ENCODE measurements at places on chromosomes 13 and 19.

- DNase-seq: no peak
Observed at GRCh38 chr19:1085676-1086442, 9.3 kb downstream of the POLR2E start.

- DNase-seq: no peak
Observed at GRCh38 chr13:114303700-114304327, 10.5 kb upstream of the CHAMP1 start.

DNA sequence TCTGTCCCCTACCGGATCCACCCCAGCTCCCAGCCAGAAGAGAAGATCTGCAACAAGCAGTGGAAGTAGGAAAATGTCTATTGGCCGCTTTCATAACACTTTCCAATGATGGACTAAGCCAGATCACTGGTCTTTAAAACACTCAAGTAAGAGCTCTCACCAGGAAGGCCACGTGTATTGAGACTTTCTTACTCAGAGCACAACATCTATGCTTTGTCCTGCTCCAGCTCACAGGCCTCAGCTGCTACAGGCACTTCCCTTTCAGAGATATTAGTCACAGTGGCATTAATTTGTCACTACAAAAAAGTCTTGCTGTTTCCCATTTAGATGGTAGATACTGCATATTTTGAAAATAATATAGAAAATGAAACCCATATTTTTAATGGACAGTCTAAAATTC lies 164.2 kb downstream of the ABCC4 start:
- DNase-seq: no peak

DNA sequence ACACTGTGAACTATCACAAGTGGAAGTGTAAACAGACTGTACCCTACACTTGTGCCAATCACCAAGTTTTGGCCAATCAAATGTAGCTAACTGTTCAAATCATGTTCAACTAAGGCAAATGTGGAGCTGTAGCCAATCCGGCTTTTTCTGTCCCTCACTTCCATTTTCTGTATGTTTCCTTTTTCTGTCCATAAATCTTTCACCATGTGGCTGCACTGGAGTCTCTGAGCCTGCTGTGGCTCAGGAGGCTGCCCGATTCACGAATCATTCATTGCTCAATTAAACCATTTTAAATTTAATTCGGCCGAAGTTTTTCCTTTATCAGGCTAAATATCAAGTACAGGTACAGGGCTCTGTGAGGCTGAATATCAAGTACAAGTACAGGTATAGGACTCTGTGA lies 216.5 kb downstream of the RFC3 start:
- DNase-seq: no peak

DNA sequence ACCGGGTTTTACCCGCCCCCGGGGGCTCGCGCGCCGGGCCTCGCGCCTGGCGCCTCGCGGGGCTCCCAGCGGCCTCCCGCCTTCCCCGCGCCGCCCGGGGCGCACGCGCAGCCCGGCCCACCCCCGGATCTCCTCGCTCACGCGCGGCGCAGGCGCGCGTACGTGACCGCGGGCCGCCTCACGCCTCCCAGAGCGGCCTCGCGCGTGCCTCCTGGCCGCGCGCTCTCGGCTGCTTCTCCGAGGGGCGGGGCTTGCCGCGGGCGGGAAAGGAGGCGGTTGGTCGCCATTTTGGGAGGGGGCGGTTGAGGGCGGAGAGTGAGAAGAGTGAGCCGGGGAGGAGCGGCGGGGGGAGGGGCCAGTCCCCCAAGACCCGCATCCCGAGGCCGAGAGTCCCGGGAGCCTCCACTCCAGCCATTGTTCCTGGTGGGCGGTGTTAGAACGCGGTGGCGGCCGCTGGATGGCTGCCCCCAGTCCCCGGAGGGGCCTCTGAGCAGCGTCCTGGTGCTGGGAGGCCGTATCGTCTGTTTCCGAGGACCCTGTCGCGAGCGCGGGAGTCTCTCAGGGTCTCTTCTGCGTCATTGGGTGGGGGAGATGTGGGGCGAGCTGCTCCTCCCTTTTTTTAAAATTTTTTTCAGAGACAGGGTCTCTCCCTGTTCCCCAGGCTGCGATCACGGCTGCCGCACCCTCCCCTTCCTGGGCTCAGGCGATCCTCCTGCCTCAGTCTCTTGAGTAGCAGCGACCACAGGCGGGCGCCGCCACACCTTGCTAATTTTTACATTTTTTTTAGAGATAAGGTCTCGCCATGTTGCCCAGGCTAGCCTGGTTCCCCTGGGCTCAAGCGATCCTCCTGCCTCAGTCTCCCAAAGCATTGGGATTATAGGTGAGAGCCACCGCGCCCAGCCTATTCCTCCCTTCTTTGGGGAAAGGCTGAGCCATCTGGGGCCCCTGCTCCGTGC lies at the start of gene ZNF541:
ZNF541 (minus strand) TSS at position 78 of the 956 bp plus-strand sequence. CDS start 17,292 bp downstream, outside the sequence.
- DNase-seq: no peak

DNA sequence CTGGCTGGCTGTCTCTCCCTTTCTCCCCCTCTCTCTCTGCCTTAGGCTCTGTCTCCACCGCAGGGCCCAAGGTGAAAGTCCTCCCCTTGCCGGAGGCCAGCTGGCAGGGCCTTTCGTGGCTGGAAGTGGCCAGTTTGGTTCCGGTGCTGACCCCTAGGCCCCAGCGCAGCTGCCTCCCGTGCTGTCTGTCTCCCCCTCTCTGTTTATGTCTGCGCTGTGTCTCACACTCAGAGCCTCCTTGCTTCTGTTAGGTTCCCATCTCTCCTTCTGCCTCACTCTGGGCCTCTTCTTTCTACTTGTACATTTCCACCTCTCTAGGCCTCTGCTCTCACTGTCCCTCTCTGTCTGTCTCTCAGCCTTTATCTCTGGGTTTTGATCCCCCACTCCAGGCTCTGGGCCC lies 13.1 kb downstream of the CCDC97 start:
- no peak for DNase-seq

- no peak for DNase-seq
Observed at GRCh38 chr13:21758441-21758840, 87.6 kb downstream of the FGF9 start.

DNA sequence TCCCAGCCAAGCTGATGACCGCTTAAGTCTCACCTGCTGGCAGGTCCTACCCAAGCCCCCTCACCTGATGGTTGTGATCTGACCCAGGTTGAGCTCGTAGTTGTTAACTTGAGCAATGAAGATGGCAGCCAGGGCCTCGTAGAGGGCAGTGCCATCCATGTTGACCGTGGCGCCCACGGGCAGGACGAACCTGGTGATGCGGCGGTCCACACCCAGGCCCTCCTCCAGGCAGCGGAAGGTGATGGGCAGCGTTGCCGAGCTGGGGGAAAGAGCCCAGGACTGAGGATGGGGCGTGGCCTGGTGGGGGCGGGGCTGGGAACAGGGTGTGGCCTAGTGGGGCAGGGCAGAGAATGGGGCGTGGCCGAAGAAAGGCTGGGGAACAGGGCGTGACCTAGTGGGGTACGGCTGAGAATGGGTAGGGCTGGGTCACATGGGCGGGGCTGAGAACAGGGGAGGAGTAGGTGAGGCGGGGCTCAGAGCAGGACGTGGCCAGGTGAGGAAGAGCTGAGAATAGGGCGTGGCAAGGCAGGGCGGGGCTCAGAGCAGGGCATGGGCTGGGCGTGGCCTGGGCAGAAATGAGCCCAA lies 12.9 kb downstream of the OR7C2 start:
- no peak for DNase-seq

DNA sequence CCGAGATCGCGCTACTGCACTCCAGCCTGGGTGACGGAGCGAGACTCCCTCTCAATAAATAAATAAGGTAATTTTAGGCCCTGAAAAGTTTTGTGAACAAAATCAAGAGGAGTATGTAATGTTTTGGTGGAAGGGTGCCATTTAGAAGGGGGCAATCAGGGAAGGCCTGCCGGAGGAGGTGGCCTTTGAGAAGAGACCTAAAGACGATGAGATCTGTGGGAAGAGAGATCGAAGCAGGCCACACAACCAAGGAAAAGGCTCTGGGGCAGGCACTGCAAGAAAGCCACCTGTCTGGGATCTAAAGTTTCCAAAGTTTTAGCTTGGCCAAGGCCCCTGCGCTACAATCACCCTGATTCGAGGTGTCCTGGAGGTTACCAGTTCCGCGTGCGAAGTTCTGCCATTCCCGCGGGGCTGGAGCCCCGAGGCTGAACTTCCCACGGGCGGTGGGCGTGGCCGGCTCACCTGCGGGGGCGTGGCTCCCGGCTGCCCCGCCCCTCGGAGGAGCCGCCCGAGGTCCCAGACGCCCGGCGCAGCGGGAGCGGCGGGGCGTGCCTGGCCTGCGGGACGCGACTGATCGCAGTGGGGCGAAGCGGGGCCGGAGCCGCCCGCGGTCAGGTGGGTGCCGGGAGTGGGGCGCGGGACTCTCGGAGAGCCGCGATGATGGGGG lies at the start of gene KLC3:
KLC3 (plus strand) TSS at position 519 of the 667 bp plus-strand sequence. CDS start 4,792 bp downstream, outside the sequence.
- peak; percentile 50 for DNase-seq

DNA sequence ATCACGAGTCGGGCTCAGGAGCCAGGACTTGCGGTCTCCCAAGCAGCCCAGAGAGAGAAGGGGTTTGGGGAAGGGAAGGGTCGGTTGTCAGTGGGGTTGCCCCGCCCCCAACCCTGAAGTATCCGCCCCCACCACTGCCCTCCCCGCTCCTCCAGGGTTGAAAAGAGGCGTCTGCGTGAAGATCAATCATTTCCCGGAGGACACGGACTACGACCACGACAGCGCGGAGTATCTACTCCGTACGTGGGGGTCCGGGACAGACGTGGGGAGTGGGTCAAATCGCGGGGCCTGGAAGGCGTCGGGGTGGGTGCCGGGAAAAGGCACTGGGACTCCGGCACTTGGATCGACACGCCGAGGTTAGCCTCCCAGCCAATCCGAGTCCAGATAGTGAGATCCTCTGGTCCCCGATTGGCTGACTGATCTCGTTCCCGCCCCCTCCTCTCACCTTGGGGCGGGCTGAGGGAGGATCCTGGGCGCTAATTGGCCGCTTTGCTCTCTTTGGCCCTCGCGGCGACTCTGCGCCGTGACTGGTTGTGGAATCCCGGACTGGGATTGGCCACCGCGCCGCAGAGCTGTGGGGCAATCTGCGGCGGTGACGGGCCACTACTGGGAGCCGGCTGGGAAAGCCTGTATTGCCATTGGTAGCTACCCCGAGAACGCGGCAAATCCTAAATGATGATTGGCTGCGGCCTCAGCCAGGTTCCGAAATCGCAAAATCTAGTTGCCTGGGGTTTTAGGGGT lies 13.3 kb upstream of the CACNG6 start:
- no peak for DNase-seq

DNA sequence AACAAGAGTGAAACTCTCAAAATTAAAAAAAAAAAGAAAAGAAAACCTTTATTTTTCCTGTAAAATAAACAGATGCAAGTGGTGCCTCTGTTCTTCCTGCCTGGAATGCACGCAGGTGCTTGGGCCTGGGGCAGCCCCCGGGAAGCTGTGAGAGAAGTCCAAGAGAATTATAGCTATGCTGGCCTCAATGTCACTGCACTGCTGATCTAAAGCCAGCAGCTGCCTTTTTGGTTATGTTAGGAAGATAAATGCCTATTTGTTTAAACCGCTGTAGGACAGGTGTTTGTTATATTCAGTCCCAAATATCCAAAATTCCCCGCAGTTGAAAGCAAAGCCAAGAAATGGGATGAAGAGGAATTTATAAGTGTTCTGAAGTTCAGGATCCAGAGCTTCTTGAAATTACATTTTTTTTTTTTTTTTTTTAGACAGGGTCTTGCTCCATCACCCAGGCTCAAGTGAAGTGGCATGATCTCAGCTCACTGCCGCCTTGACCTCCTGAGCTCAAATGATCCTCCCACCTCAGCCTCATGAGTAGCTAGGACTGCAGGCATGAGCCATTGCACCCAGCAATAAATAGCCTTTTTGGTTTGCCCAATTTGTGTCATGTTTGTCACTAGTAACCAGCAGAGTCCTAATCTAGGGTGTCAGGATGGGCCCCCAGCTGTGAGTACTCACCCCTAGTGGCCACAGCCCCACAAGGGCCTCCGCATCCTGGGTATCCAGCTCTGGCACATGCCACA lies 2.2 kb downstream of the RINL start:
- DNase-seq: no peak

- DNase-seq: no peak
Observed at GRCh38 chr13:44426461-44426860, 52.8 kb downstream of the SERP2 start.

GRCh38 chr13:32845952-32846950 lies 170.0 kb upstream of the KL start:
- peak; percentile 77 for DNase-seq

GRCh38 chr19:30780456-30780855 lies 408.3 kb downstream of the ZNF536 start:
- DNase-seq: no peak

GRCh38 chr13:60431108-60431700 lies 34.2 kb downstream of the TDRD3 start:
- peak; percentile 63 for DNase-seq

GRCh38 chr19:47020132-47020805 lies 632 bp downstream of the NPAS1 start:
- no peak for DNase-seq

- no peak for DNase-seq
Observed at GRCh38 chr19:55536951-55537740, at the start of gene SBK2. Gene SBK2 (minus strand): TSS chr19:55537133. CDS start chr19:55536294, 839 bp downstream.

DNA sequence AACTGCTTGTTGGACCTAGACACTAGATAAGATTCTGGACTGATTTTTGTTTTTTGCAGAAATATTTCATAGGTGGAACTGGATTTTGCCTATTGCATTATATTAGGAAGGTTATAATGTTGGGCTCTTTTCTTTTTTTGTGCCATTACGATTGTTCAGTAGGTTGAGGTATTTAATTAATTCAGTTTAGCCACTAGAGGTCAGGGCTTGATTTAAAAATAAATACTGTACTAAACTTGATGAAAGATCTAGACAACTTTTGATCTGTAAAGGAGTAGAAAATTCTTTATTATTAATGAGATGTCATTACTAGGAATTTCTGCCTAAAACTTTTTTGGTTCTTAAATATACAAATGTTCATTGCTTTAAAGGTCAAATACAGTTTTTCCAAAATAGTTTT lies 15.2 kb upstream of the SUPT20H start:
- DNase-seq: no peak

DNA sequence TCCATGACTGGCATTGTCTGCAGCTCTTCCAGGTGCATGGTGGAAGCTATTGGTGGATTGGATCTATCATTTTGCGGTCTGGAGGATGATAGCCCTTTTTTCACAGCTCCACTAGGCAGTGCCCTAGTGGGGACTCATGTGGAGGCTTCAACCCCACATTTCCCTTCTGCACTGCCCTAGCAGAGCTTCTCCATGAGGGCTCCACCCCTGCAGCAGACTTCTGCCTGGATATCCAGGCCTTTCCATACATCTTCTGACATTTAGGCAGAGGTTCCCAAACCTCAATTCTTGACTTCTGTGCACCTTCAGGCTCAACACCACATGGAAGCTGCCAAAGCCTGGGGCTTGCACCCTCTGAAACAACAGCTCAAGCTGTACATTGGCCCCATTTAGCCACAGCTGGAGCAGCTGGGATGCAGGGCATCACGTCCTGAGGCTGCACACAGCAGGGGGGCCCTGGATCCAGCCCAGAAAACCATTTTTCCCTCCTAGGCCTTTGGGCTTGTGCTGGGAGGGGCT lies 800.2 kb upstream of the MIR17HG start:
- no peak for DNase-seq

GRCh38 chr19:49559928-49560327 lies 20.4 kb downstream of the NOSIP start:
- no peak for DNase-seq

DNA sequence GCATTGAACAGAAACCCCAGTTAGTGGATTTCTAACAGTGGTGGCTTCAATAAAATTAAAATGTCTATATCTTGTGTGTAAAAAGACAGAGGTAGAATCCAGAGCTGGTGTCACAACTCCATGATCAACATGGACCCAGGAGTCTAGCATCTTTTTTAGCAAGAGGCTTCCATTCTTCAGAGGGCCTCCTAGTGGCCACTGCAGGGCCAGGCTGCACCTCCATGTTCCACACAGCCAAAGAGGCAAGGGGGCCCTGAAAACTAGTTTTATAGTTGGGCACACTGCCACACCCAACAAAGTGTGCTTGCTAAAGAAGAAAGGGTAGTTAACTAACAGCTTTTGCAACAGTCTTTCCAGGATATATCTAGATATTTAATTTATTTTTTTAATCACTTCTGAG lies 12.9 kb downstream of the N4BP2L1 start:
- DNase-seq: no peak

All from PC-9 (cell line).